Astrocyte (in vitro differentiated cells and primary cell): ENCODE measurements at places on chromosomes 5 and 9. TPM values are rescaled to one million over a fixed set of nuclear protein-coding genes. Genes with fewer than 3 reads are reported as not detected.
A peak's percentile ranks its signal among the peaks of the same experiment; 100 is the strongest.

CA9 gene
- total RNA-seq = not detected in 2 replicates

PCSK5 gene
- 11.5 and 13.1 TPM in 2 replicates for total RNA-seq

SLC36A2 gene
- not detected in 2 replicates for total RNA-seq

EIF4EBP3 gene
- 2.4 and 3.6 TPM in 2 replicates for total RNA-seq

LCN1 gene
- total RNA-seq = not detected in 2 replicates

PCDHA2 gene
- 2.3 and 2.5 TPM in 2 replicates for total RNA-seq

RFX3 gene
- total RNA-seq = 12.1 and 12.6 TPM in 2 replicates

SPINK4 gene
- total RNA-seq = not detected in 2 replicates

ATP6V1G1 gene
- total RNA-seq = 181 and 188 TPM in 2 replicates

HTR4 gene
- total RNA-seq = not detected in 2 replicates

CTSV gene
- total RNA-seq = 9.7 and 36.3 TPM in 2 replicates

AJM1 gene
- 3.3 and 4.2 TPM in 2 replicates for total RNA-seq

ALDOB gene
- not detected in 2 replicates for total RNA-seq

NFIB gene
- 8.8 and 9.4 TPM in 2 replicates for total RNA-seq

DNA sequence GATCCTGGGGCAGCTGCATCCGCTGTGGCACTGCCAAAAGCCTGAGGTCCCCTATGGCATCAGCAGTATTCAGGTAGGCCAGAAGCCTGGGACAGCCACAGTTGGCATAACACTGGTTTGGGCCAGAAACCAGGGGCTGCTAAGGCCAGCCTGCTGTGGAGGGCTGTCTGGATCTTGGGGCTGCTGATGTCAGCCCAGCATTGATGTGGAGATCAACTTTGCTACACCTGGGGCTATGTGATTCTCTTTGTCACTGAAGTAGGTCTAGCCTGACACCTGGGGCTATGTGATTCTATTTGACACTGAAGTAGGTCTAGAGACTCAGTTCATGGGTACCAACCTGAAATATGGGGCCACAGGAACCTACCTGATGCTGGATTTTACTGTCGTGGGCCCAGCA lies 411.5 kb downstream of the RASEF start:
- no peak for DNase-seq

DNA sequence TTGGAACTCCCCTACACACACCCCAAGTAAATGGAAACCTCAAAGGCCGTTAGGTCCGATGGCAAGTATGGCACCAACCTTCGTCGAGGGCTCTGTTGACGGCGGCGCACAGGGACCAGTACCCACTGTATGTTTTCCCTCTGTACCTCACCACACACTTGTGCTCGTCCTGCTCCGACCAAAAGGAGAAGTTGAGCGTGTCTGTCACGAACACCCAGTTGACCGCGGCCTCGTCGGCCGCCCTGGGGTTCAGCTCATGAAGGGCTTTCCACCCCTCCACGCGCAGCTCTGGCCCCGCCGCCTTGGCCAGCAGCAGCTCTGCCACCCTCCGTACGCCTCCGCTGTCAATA lies 24.0 kb downstream of the HNRNPK start:
- no peak for DNase-seq

- DNase-seq = peak; percentile 13
Observed at GRCh38 chr9:97900738-97901565, 21.3 kb downstream of the TRMO start.

DNA sequence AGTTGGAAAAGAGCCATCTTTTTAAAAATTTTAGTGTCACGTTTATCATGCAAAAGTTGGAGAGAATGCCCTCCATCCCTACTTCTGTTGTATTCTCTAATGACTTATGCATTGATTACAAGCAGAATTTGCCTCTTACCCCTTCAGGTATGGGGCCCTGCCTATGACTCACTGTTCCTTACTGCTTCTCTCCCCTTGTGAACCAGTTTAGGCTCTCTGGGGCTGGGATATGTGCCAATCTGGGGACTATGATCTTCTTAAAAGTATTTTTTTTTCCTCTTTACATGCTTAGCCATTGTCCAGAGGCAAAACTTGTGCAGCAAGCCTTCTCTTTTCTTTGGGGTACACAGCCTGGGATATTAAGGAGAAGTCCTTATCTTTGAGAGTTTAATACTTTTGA lies 37.4 kb downstream of the CAMK4 start:
- no peak for DNase-seq

- no peak for DNase-seq
Observed at GRCh38 chr9:78775696-78776295, 478.9 kb downstream of the PSAT1 start.

DNA sequence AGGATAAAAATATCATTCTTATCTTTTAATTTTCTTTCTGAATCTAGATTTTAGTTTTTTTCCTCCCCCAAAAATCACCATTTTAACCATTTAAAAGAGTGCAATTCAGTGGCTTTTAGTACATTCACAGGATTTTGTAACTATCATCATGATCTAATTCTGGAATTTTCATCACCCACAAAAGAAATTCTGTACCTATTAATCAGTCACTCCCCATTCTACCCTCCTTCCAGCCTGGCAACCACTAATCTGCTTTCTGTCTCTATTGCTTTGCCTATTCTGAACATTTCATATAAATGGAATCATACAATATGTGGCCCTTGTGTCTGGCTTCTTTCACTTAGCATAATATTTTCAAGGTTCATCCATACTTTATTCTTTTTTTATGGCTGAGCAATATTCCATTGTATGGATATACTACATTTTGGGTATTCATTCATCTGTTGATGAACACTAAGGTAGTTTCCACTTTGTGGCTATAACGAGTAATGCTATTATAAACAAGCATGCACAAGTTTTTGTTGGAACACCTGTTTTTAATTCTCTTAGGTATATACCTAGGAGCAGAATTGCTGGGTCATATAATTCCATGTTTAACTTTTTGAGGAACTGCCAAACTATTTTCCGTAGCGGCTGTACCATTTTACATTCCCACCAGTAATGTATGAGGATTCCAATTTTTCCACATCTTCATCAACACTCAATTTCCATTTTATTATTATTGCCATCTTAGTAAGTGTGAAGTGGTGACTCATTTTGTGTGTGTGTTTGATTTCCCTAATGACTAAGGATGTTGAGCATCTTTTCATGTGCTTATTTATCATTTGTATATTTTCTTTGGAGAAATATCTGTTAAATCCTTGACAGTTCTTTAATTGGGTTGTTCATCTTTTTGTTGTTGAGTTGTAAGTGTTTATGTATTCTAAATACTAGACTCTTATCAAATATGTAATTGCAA lies 340.3 kb downstream of the CWC27 start:
- DNase-seq = peak; percentile 63

DNA sequence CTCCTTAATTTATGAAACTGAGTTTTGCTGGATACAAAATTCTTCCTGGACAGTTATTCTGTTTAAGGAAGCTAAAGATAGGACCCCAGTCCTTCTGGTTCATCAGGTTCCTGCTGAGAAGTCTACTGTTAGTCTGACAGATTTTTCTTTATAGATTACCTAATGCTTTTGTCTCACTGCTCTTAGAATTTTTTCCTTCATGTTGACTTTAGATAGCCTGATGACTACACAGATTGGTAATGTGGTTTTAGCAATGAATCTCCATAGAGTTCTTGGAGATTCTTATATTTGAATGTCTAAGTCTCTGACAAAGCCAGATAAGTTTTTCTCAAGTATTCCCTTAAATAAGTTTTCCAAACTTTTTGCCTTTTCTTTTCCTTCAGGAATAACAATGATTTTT lies 419.7 kb downstream of the CDH10 start:
- peak; percentile 37 for DNase-seq

GRCh38 chr5:181189363-181189961 lies 15.5 kb downstream of the TRIM7 start:
- DNase-seq = no peak

- no peak for DNase-seq
Observed at GRCh38 chr5:148910216-148910615, 83.8 kb downstream of the ADRB2 start.

DNA sequence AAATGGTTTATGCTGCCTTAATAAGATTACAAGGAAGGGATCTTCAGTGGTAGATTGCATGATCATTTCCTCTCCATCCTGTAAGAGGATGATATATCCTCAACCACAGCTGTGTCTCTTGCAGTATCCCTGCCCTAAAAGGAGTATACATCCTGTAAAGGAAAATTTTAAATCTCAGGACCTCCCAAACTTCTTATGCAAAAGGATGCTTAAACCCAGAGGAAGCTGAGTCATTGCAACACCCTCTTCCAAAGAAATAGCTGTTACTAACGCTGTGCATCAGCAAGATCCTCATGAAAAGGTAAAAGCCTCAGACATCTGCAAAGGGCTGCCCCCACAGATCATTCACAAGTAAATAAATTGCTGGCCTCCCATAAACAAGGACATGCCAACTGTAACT lies 599.0 kb downstream of the PRELID2 start:
- no peak for DNase-seq

DNA sequence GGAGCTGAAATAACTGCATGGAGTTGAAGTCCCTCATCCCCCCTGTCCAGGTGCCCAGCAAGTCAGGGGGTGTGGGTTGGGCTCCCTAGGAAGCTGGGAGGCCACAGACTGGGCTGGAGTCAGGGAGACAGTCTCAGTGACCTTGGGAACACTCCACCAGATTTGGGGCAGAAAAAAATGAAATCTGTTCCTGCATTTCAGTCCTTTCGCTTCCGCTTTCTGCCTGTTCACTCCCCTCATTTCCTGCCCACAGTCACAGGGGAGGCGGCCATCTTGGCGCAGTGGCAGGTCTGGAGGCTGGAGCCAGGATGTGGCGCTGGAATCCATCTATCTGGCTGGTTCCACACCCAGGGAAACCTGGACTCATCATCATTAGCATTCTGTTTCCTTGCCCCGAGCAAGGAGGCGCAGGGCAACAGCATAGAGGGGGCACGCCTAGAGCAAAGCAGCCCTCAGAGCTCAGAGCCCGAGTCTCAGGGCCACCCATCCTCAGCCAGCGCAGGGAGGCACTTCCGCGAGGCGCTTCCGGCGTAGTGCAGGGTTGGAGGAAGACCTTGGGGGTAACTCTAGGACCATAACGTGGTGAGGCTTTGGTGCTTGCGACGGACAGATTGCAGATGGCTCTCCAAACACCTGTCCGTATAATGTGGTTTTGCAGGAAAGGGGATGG lies 86.2 kb upstream of the HSPA9 start:
- no peak for DNase-seq

DNA sequence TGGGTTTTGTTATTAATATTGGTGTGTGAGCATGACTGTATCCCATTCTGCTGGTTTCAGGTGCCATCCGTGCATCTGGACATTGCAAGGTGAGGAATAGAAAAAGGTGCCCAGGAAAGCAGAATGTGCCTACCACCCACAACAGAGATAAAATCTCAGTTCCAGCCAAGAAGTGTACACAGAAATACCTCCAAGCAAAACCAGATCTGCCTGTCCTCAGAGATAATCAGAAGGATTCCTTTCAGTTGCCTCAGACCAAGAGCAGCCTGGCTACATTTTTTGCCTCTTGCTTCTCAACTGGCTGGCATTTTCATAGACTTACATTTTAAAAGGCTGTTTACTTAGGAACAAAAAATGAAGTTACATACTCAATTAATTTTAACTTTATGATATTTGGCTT lies 12.1 kb upstream of the ABLIM3 start:
- no peak for DNase-seq

DNA sequence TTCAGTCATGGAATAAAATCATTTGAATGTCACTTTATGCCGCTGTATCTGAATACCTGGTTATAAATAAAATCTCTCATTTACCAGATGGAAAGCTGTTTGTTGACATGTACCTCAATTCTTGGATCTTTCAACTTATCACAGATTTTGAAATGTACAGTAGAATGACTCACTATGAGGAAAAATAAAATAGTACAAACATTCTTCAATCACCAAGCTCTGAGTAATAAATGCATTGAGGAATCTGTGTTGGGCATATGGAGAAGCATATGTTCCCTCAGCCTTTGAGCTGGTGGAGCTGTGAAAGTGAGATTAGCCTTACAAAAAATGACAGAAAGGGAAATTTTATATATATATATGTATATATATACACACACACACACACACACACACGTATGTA lies 175.4 kb downstream of the KIAA0825 start:
- DNase-seq = no peak

GRCh38 chr5:56056875-56057274 lies 62.1 kb upstream of the IL6ST start:
- no peak for DNase-seq

DNA sequence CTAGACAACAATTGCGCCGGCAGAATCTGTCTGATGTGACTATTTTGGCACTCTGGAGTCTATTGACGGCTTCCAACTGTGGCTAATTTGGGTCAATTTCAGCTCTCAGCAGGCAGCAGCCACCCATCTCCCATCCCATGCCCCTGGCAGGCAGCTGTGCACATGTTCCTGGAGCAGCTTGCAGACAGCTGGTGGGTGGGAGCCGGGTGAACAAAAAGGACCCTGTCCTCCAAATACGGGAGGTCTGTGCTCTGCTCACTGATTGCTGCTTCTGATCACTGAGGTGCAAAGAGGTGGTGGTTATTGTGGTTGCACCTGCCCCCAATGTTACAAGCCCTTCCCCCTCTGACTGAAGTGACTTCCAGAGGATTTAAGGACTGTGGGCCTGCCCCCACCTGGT lies 45.0 kb upstream of the N4BP3 start:
- DNase-seq = no peak

GRCh38 chr9:95132366-95133324 lies 184.9 kb downstream of the FANCC start:
- DNase-seq = no peak

DNA sequence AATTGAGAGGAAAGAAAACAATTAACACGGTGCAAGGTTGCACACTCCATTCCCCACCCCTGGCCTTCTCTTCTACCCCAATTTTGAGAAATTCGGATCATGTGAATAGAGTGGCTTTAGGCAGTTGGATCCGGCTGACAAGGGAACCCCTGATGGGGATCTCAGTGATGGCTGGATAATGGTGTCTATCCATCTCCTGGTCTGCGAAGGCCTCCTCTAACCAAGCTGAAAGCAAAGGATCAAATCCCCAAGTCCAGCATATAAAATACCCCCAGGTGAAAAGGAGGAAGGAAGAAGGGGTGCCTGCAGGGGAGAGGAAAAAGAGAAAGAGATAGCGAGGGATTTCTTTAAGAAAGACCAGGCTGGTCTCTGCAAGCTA lies 16.0 kb downstream of the NR2F1 start:
- no peak for DNase-seq

- no peak for DNase-seq
Observed at GRCh38 chr5:137734331-137734730, 1.6 kb downstream of the KLHL3 start.

- peak; percentile 62 for DNase-seq
Observed at GRCh38 chr5:147223343-147223742, 11.5 kb upstream of the STK32A start.

DNA sequence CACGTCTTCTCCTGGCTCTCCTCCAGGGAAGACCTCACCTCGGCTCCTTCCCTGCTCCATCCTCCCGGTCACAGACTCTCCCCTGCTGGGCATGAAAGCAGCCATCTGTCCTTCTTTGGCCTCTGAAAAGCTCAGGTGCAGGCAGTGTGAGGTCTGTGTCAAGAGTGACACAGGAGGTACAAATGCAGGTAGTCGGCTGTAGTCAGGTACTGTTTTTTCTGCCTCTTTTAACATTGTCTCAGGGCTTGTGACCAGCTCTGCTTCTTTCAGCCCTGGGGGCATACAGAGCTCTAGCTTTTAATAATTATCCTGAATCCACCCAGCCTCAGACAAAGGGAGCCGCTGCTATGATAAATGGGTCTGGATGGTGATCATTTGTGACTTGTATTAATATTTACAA lies 46.4 kb downstream of the C5orf15 start:
- DNase-seq = no peak

GRCh38 chr5:8316608-8317280 lies 447.8 kb downstream of the MTRR start:
- DNase-seq = no peak

- no peak for DNase-seq
Observed at GRCh38 chr5:76908166-76908565, 44.7 kb upstream of the CRHBP start.
